ENCODE measurements at places on chromosomes 11 and 22. TPM values are rescaled to one million over a fixed set of nuclear protein-coding genes. Genes with fewer than 3 reads are reported as not detected.

ATXN10 gene
- 138 TPM for total RNA-seq

FBLN1 gene
- total RNA-seq = 0.16 TPM

OOSP3 gene
- not detected for total RNA-seq

IFTAP gene
- total RNA-seq = 21.2 TPM

SAA2 gene
- total RNA-seq = not detected

OTOG gene
- not detected for total RNA-seq

TBX10 gene
- total RNA-seq = not detected

KIAA1671 gene
- total RNA-seq = 35.9 TPM

MYRF gene
- total RNA-seq = 1.0 TPM

POU2AF1 gene
- not detected for total RNA-seq

FGF4 gene
- not detected for total RNA-seq

KCTD21 gene
- total RNA-seq = 13.5 TPM

POLR2L gene
- total RNA-seq = 265 TPM

GPR83 gene
- total RNA-seq = under 0.01 TPM

MS4A4A gene
- not detected for total RNA-seq

HMBS gene
- total RNA-seq = 2.5 TPM

WNT7B gene
- not detected for total RNA-seq

A4GALT gene
- total RNA-seq = 54.1 TPM

PHOX2A gene
- not detected for total RNA-seq

CADM1 gene
- total RNA-seq = 0.81 TPM

PRRG4 gene
- total RNA-seq = 1.2 TPM
